Pancreas (tissue), 10 donors: ENCODE measurements at places on chromosomes 7 and 10.
A peak's percentile ranks its signal among the peaks of the same experiment; 100 is the strongest.

DNA sequence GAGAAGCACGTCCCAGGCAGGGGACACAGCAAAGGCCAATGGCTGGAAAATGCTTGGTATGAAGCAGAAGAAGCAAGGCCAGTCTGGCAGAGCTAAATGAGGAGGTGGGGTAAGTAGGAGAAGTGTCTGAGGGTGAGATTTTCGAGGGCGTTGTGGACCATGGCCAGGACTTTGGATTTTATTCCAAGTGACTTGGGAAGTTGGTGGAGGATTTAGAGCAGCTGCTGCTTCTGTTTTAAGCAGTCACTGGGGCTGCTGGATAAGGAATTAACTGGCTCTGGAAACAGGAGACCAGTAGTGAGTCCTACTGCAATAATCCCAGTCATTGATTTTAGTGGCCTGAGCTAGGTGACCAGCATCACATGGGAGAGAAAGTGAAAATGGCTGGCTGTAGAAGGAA, 67.6 kb upstream of the GSDME start:
- no peak for DNase-seq

GRCh38 chr7:96388166-96388565, 66.3 kb upstream of the SLC25A13 start:
- no peak for DNase-seq

GRCh38 chr7:122803323-122803722, 82.9 kb downstream of the CADPS2 start:
- no peak for DNase-seq

- no peak for DNase-seq
Observed at GRCh38 chr7:157813053-157813452, 476.2 kb downstream of the DNAJB6 start.

- DNase-seq = peak; percentile 51
Observed at GRCh38 chr7:157793973-157794745, 457.4 kb downstream of the DNAJB6 start.

DNA sequence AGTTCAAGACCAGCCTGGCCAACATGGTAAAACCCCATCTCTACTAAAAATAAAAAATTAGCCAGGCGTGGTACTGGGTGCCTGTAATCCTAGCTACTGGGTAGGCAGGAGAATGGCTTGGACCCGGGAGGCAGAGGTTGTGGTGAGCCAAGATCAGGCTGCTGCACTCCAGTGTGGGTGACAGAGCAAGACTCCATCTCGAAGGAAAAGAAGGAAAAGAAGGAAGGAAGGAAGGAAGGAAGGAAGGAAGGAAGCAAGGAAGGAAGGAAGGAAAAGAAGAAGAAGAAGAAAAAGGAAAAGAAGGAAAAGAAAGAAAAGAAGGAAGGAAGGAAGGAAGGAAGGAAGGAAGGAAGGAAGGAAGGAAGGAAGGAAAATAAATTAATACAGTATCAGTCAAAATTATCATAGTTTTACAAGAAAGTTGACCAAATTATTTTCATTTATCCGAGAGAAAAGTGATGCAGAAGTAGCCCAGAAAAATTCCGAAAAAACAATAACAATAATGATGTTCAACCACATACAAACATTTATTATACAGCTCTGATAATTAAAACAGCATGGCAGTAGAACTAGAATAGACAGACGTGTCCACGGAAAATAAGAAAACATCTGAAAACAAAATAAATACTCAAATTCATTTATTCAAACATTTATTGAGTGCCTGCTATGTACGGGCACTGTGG, 292.4 kb upstream of the MKLN1 start:
- DNase-seq = no peak

DNA sequence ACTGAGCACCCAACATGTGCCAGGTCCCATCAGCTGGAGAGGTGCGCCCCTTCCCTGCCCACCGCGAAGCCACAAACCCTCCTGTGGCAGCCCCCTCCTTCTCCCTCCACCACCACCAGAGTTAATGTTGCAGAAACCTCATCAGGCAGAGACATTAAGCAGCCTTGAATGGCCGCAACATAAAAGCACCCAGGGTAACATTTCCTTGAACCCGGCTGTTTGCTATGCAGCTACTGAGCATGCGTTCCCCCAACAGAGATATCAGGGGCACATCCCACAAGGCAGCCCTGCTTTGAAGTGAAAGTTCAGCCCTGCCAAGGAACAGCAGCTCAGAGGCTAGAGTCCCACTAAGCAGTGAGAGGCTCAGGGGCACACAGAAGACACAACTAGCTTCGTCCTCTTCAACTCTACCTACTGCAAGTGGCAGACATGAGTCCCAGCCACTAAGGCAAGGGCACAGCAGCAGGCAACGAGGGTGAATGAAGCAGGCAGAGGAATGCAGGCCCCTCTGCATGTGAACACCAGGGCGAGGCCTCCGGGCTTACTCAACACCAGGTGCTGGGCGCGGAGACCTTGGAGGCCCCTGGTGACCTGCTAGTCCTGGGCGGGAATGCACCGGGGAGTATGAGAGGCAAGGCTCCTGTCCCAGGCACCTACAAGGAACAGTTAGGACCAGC, 107.4 kb downstream of the SLIT1 start:
- no peak for DNase-seq

DNA sequence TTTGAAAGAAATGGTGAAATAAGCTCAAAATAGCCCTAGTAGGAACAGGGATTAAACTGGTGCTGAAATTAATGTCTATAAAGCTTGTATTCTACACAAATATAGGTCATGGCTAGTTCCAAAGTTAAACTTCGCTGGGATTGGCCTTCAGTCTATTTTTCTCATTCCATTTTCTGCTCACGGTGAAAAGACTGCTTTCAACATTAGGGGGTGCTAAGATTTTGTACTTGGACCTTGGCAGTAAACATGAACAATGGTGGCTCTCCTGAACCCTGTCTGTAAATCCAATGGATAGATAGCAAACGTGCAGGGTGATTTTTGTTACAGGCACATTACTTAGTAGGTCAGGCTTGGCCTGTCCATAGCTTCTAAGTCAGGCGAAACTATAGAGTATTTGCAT, 36.0 kb upstream of the RSU1 start:
- no peak for DNase-seq

- DNase-seq = peak; percentile 25
Observed at GRCh38 chr7:54967377-54967776, 51.4 kb upstream of the EGFR start.

- DNase-seq = no peak
Observed at GRCh38 chr7:95933618-95934017, 161.3 kb downstream of the DYNC1I1 start.
